Effector memory CD4-positive, alpha-beta T cell (primary cell): ENCODE measurements at places on chromosomes 12 and 14.

- DNase-seq = no peak
Measured at GRCh38 chr14:81436296-81437138, 36.4 kb upstream of the STON2 start.

GRCh38 chr12:68772714-68773113, 26.7 kb downstream of the SLC35E3 start:
- DNase-seq = no peak

- no peak for DNase-seq
Measured at GRCh38 chr14:94043756-94044475, 17.8 kb downstream of the OTUB2 start.

DNA sequence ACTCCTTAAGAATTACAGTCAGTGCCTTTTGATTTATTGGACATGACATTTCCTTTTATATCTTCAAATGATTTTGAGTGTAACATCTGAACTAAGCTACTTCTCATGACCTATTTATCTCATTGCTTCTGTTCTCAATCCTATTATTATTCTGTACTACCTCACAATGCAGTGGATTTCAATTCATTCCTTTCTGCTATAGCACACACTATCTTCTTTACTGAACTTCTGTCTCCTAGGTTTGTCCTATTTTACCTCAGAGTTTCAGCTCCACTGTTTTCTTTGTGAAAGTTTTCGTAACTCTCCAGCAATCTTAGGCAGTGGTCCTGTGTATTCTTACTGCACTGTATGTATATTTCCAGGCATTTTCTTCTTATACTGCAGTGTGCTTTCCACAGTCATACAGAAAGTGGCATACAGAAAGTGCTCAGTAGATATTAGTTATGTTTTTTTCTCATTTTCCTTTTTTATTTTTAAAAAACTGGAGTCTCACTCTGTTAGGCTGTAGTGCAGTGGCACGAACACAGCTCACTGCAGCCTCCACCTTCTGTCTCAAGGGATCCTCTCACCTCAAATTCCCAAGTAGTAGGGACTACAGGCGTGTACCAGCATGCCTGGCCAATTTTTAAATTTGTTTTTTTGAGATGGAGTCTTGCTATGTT, 368.6 kb upstream of the RGS6 start:
- DNase-seq = no peak

DNA sequence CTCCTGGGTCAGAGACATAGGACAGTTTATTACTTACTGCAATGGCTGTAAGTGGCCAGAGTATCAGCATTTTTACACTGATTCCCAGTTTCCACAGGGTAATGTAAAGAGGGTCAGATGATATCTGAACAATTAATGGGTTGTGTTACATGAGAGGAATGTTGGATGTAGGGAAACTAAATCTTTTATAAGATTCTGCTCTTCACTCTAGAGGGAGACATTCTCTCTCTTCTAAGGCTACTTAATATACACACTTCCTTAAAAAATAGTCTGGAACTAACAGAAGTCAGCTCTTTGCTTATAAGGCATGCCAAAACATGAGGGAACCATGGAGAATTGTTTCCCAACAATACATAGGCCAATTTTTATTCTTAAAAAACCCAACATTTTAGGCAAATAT, 389.8 kb downstream of the ETNK1 start:
- DNase-seq = no peak

- DNase-seq = no peak
Measured at GRCh38 chr12:74922117-74922516, 287.5 kb downstream of the KCNC2 start.

DNA sequence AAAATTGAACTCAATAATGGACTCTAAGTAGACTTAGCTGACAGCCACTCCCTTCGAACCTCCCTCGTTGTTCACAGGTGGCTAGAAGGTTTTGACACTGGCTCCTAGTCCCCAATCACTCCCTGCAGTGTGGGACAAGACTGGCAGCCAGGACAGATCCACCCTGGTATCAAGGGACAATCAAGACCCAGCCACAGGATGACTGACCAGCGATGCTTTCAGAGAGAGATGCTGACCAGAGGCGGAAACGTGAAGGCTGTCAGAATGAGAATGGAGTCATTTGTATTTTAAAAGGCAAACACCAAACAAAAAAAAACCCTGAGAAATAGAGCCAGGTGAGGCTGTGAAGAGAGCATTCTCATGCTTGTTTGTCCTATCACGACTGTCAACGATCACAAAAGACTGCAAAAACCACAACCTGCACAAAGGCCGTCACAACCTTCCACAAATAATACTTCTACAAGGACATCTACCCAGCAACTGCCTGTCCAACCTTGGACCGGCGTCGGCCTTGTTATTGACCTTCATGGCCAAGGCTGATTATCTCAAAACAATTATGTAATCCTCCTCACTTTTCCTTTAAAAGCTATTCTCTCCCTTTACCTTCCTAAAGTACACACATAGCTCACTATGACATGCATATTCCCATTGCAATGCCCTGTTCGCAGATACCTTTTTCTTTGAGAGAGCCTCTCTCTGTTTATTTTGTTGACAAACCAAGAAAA, 13.2 kb downstream of the EIF5 start:
- DNase-seq = no peak

GRCh38 chr14:36627981-36628380, 33.7 kb upstream of the PAX9 start:
- no peak for DNase-seq

- DNase-seq = no peak
Measured at GRCh38 chr14:50728836-50729235, 60.7 kb upstream of the SAV1 start.

- no peak for DNase-seq
Measured at GRCh38 chr12:22287776-22288621, 46.5 kb downstream of the ST8SIA1 start.

GRCh38 chr12:132143336-132144071, 615 bp downstream of the DDX51 start:
- DNase-seq = peak; percentile 17

DNA sequence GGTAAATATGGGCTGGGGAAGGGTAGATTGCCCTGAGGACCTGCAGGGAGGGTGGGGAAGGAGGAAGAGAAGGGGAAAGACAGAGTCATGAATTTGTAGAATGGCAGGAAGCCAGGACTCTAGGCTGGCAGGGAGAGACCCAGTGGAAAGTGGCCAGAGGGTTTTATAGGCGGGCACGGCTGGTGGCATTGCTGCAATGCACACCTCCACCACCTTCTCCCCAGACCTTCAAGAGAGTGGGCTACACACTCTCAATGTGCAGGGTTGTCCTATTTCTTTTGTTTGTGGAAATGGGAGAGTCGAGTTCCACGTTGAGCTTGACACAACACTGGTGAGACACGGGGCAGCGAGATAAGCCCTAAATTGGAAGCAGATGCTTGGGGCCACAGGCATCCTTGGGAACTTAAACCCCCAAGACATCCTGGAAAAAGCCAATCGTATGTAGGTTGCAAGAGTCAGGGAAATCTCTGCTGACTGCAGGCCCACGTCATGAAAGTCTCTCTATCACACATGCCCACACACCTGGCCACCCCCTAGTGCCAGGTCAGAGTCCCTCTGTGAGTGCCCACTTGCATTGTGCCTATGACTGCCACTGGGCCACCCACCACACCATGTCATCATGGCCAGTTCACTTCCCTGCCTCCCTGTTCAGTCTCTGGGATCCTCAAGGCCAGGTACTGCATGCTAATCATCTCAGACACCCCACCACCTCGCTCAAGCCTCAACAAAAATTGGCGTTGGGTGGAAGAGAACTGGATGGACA, 38.0 kb upstream of the BDKRB2 start:
- DNase-seq = no peak

- DNase-seq = no peak
Measured at GRCh38 chr12:68428724-68429501, 96.8 kb upstream of the MDM1 start.

- no peak for DNase-seq
Measured at GRCh38 chr14:29637411-29637810, 290.2 kb downstream of the PRKD1 start.

DNA sequence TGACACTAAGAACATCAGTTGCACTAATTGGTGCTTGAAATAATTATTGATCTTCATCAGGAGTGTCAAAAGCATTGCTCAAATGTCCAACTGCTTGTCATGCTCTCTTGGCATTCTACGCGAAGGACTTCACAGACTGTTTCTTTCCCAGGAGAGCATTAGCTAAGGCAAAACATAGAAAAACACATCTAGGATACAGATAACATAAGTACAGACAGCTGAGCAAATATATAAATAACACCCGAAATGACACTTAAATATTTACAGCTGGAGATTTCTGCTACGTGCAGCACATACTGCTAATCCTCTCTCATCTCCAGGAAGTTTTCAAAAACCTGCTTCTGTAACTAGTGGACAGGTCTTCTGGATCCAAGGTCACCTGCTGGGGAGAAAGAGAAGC, 120.0 kb upstream of the PRMT8 start:
- DNase-seq = no peak

DNA sequence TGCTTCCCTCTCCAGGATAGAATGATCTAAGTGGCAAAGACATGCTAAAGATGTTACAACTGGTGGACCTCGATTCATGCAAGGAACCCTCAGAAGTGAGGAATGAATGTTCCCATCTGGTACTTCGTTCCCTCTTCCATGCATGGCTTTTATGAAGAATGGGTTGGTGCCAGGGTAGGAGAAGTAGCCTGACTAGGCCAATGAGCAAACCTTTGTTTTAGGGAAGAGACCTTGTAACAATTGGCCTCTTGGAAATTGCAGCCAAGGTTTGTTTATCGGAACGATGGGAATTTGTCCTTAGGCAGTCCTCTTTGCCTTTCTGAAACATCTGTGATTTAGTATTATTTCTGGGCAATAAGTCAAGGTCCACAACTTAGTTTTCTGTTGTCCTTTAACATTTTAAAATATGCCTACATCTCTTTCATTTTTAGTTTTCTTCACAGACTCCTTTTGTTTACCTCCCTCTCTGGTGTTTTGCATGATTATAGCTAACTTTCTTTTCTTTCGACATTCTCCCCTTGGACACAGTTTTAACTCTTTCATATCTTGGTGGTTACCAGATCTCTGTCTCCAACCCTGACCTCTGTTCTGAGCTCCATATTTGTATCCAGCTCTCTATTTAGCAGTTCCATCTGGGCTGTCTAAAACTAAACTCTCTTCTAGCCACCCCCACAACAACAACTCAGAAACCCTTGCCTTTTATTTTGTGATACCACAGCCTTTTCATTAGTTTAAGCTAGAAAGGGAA, 70.0 kb downstream of the DIP2B start:
- DNase-seq = no peak

DNA sequence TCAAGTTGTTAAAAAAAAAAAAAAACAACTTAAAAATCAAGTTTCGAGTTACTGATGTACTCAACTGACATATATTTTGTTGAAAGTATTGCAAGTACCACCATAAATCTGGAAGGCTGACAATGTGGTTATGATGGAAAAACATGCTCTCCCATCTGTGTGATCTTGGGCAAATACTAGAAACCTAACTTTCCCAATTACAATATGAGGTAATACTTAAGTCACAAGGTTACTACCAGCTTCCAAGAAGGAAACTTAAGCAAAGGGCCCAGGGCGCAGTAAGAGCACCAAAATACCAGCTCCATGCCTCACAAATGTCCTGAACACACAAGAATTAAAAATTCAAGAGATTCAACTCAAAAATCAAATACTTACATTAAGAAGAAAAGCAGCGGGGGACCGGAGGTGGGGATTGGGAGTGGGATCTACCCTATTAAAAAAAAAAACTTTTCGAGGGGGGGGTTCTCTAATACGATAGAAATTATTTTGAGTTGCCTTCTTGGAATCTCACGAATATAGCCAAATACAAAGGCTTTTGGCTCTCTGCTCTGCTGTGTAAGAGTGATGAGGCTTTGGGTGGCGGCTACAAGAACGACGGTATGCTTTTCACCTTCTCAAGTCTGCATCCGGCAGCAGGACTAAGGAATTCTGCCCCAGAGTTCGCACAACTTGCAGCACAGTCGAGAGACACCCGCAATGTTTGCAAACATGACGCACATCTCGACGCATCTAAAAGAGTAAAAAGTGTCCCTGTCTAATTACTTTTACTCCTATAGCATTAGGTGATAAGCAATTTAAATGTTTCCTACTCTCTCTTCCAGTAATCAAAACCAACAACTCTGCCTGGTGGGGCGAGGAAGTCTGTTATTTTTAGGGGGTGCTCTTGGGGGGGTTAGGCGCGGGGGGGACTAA, 1.1 kb downstream of the SAV1 start:
- no peak for DNase-seq

GRCh38 chr12:105084251-105085250, at the start of gene ALDH1L2:
Gene ALDH1L2, minus strand, starts transcription at chr12:105084458. Its CDS starts 22 bp downstream, at chr12:105084436.
- DNase-seq = peak; percentile 15

- DNase-seq = no peak
Measured at GRCh38 chr12:57130941-57131340, 2.7 kb downstream of the LRP1 start.

- DNase-seq = no peak
Measured at GRCh38 chr14:100820957-100821356, 5.0 kb upstream of the MEG3 start.

- DNase-seq = no peak
Measured at GRCh38 chr12:108783446-108783845, 52.1 kb upstream of the CORO1C start.

DNA sequence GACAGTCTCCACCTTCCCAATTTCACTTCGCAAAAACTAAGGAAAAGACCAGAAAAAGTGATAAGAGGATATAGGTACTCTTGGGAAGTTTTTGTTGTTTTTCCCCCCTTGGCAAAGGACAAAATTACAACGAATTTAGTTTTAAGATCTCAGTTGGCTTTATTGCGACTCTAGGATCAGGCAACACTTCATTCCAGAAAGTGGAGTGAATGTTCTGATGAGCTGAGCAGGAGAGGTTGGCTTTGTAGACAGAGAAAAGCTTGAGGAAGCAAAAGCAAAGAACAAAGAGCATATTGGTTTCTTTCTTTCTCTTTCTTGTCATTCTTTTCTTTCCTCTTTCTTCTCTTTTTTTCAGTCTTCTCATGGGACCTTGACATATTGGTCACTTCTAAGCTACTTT, 640 bp upstream of the ZFYVE1 start:
- DNase-seq = no peak

DNA sequence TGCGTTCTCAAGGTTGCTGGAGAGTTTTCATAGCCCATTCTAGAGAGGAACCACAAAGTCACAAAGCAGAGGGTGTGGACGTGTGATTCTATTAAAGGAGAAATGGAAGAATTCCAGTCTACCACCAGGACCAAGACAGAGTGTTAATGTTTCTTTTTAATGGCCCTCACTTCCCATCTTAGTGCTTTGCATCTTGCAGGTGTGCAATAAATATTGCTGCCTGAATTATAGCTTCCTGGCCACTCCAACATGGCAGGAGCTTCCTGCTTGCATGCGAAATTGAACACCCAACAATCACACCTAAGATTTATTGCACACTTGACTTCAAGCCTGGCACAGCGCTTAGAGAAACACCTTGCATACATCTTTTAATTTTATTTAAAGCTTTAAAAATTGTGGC, 22.4 kb upstream of the PPP1CC start:
- DNase-seq = no peak

DNA sequence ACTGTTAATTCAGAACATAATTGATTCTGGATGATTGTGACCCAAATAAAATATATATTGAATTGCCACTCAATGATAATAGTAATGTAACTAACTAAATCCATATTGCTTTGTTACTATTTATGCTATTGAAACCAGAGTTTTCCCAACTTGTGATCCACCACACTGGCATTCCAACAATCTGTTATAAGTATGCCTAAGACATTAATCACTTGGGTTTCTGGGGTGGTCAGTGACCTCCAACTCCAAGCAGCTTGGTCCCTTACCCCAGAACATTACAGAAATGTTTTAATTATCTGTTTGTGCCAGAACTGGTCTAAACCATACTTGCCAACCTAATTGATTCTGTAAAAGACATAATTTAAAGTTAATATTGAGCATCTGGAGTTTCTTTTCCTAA, 14.6 kb downstream of the CAPS2 start:
- no peak for DNase-seq

GRCh38 chr14:101460521-101460920, 100.8 kb upstream of the DIO3 start:
- DNase-seq = no peak

- DNase-seq = no peak
Measured at GRCh38 chr12:599756-600155, 63.5 kb downstream of the NINJ2 start.
